ENCODE measurements at places on chromosomes 11 and 22. TPM values are rescaled to one million over a fixed set of nuclear protein-coding genes. Genes with fewer than 3 reads are reported as not detected.

GRCh38 chr11:19199048-19199447 is 2.7 kb downstream of the CSRP3 start:
- H3K27ac ChIP-seq, result no peak overlapping the region
- DNase-seq, result no peak
- peaks cover 6% of the 10 kb centered on the region for H3K27me3 ChIP-seq
- no peaks in the 10 kb centered on the region for H3K36me3 ChIP-seq
- H3K4me3 ChIP-seq, result no peak overlapping the region

GRCh38 chr22:39092111-39092862 is 4.8 kb upstream of the APOBEC3H start:
- DNase-seq, result no peak
- peak overlapping the region; percentile 1 for H3K4me3 ChIP-seq
- H3K4me1 ChIP-seq, result peaks cover 77% of the 10 kb centered on the region
- H3K27ac ChIP-seq, result peak overlapping the region; percentile 96

GRCh38 chr11:131391176-131391575 is 20.8 kb downstream of the NTM start:
- no peak for DNase-seq
- no peaks in the 10 kb centered on the region for H3K36me3 ChIP-seq

- H3K4me1 ChIP-seq, result peaks cover 9% of the 10 kb centered on the region
- DNase-seq, result peak; percentile 40
- H3K4me3 ChIP-seq, result no peak overlapping the region
- H3K27ac ChIP-seq, result no peak overlapping the region
- H3K36me3 ChIP-seq, result no peaks in the 10 kb centered on the region
These were observed 6.7 kb upstream of the SYT7 start for GRCh38 chr11:61587541-61587941.

DNA sequence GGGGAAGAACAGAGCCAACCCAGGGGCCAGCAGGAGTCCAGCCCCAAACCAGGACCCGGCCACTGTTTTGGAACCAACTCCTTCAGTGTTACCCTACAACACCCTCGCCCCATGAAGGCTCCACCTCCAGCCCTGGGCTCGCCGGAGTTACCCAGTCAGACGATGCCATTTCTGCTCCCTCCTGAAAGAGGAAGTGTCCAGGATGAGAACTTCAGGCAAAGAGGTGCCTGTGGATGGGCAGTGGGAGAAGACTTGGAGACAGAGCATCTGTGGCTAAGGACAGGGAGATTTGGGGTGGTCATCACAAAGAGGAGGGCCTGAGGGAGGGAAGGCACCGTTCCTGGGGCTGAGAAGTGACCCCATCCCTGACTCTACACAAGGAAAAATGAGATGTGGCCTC is 14.0 kb downstream of the APOBEC3B start:
- no peak for DNase-seq
- H3K36me3 ChIP-seq, result no peaks in the 10 kb centered on the region
- H3K27me3 ChIP-seq, result peaks cover 8% of the 10 kb centered on the region
- H3K4me3 ChIP-seq, result no peak overlapping the region
- H3K27ac ChIP-seq, result no peak overlapping the region
- H3K4me1 ChIP-seq, result peaks cover 4% of the 10 kb centered on the region

DNA sequence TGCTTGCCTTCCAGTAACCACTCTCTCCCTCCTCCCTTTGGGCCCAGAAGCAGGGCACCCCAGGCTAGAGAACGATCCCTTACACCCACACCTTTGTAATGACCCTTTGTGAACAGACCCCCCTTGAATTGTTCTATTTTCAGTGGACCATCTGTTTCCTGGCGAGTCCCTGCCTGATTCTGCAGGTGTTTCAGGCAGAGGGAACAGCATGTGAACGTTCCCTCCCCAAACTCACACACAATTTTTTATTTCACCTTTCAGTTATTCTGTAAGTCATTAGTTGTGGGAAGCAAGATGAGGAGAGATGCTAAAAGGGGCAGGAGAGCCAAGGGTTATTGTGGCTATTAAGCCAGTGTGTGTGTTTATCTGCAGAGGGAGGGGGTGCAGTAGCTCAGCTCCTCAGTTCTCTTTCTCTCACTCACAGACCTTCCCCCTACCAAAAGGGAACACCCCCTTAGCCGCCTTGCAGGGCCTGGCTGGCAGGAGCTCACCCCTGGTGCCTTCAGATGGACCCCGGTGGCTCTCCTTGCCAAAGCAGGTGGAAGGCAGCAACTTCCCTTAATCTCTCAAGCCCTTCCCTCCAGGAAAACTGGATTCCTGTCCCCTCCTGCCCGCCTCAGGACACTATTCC is 64.8 kb upstream of the SPON1 start:
- H3K27ac ChIP-seq, result no peak overlapping the region
- H3K4me3 ChIP-seq, result no peak overlapping the region
- H3K27me3 ChIP-seq, result no peaks in the 10 kb centered on the region

- H3K27me3 ChIP-seq, result peaks cover 24% of the 10 kb centered on the region
- no peak for DNase-seq
- no peaks in the 10 kb centered on the region for H3K36me3 ChIP-seq
- H3K4me1 ChIP-seq, result no peaks in the 10 kb centered on the region
- H3K27ac ChIP-seq, result no peak overlapping the region
- no peak overlapping the region for H3K4me3 ChIP-seq
These were observed 105.1 kb downstream of the FEZ1 start for GRCh38 chr11:125390946-125391345.

DNA sequence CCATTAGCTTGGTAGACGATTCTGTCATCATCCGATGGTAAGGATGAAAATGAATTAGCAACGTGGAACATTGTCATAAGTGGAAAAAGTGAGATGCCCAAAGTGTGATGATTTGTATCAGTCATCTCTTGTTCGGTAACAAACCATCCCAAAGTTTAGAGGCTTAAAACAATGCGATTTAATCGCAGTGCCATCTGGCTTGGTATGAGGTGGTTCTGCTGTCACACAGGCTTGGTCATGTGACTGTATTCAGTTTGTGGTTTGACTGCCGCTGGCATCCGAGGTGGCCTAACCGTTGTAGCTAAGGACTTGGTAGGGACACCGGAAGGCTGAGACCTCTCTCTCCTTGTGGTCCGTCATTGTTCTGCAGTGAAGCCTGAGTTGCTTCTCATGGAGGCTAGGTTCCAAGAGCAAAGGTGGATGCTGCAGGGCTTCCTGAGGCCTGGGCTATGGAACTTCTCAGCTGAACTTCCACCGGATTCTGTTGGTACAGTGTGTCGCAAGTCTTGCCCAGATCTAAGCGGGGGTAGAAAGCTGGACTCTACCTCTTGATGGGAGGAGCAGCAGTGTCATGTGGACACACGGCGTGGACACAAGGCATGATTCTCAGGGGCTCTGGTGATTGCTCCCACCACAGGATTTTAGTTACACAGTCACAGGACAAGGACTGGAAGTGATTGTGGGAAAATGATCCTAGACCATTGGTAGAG is 36.3 kb downstream of the BCR start:
- peak; percentile 61 for DNase-seq
- H3K36me3 ChIP-seq, result peaks cover 13% of the 10 kb centered on the region
- no peaks in the 10 kb centered on the region for H3K27me3 ChIP-seq
- H3K4me3 ChIP-seq, result peak overlapping the region; percentile 68

OR51E1 gene
- not detected for total RNA-seq

CABP4 gene
- total RNA-seq, result 0.27 TPM

GRCh38 chr11:407651-408123 is 7.1 kb downstream of the SIGIRR start:
- DNase-seq, result no peak
- no peak overlapping the region for H3K27ac ChIP-seq
- peaks cover 5% of the 10 kb centered on the region for H3K4me1 ChIP-seq
- no peaks in the 10 kb centered on the region for H3K27me3 ChIP-seq

GRCh38 chr11:10529279-10529678 is 11.7 kb downstream of the RNF141 start:
- peaks cover 25% of the 10 kb centered on the region for H3K36me3 ChIP-seq
- no peaks in the 10 kb centered on the region for H3K27me3 ChIP-seq
- no peak overlapping the region for H3K27ac ChIP-seq
- H3K4me1 ChIP-seq, result peaks cover 22% of the 10 kb centered on the region
- H3K4me3 ChIP-seq, result no peak overlapping the region
- DNase-seq, result no peak

GRCh38 chr11:14042686-14043465 is 80.4 kb downstream of the SPON1 start:
- H3K4me1 ChIP-seq, result no peaks in the 10 kb centered on the region
- no peaks in the 10 kb centered on the region for H3K36me3 ChIP-seq
- H3K27ac ChIP-seq, result no peak overlapping the region
- no peak overlapping the region for H3K4me3 ChIP-seq

Data from activated naive CD8-positive, alpha-beta T cell treated with anti-CD3 and anti-CD28 coated beads for 36 hours (primary cell).